CD4-positive, alpha-beta memory T cell (primary cell): ENCODE measurements at places on chromosomes 5 and 9.

GRCh38 chr9:4567601-4568000, 77.3 kb downstream of the SLC1A1 start:
- no peak for DNase-seq
- H3K4me1 ChIP-seq: peaks cover 22% of the 10 kb centered on the region
- no peak overlapping the region for H3K27ac ChIP-seq
- no peak overlapping the region for H3K4me3 ChIP-seq

DNA sequence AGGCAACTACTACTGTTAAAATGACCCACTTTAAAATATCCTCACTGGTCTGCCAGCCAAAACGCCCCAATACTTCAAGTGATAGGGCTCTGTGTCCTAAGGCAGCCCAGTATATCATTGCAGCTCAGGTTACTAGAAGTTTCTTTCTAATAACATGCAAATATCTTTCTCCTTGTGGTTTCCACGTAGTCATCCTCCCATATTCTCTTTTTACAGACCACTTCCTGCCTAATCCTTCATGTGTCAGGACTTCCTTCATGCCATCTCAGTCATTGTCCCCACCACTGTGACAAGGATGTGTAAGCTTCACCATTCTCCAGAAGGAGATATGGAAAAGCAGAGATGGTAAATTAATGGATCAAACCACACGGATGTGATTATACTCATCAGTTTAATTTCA, 813.7 kb downstream of the MAT2B start:
- no peaks in the 10 kb centered on the region for H3K27me3 ChIP-seq
- no peak overlapping the region for H3K27ac ChIP-seq
- DNase-seq: no peak
- H3K4me1 ChIP-seq: no peaks in the 10 kb centered on the region

DNA sequence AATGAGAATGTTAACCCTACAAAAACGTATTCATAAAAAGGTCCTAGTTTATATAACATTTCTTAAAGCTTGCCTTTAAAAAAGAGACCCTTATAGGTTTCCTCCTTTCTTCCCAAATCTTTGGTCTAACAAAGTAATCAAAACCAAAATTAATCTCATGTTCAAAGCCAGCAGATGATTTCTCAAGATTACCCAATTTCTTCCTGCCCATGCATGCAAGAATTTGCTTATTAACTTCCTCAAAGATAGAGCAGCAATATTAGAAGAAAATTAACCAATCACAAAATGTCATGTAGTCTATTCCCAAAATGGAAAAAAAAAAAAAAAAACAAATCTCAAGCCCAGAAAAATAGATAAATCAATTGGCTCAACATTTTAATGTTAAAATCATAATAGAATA, 114.9 kb downstream of the MLLT3 start:
- DNase-seq: no peak
- H3K4me3 ChIP-seq: no peak overlapping the region
- H3K36me3 ChIP-seq: no peaks in the 10 kb centered on the region
- H3K4me1 ChIP-seq: peaks cover 50% of the 10 kb centered on the region

DNA sequence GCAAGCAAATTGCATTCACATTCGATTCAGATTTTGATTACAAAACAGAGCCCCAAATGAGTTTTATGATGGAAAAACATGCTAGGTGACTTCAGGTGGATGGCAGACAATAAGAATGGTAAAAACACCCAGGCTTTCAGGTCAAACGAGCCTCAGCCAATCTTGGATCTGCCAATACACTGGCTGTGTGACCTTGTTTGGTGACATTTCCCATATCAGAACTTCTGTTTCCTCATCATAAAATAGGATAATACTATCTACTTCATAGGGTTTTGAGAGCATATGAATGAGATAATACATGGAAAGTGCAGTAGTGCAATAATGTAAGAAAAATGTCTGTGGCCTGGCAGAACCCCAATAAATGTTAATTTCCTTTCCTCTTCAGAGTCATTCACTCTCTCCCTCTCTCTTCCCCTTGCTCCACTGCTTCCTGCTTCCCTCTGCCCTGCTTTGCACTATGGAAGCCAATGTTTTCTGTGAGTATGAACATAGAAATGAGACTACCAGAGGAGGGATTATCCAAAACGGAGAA, 54.7 kb downstream of the SH3RF2 start:
- no peaks in the 10 kb centered on the region for H3K4me1 ChIP-seq
- no peak overlapping the region for H3K27ac ChIP-seq
- DNase-seq: no peak
- H3K4me3 ChIP-seq: no peak overlapping the region
- no peaks in the 10 kb centered on the region for H3K27me3 ChIP-seq
- H3K36me3 ChIP-seq: no peaks in the 10 kb centered on the region

GRCh38 chr5:180126716-180127681, 55.4 kb upstream of the RNF130 start:
- no peak overlapping the region for H3K27ac ChIP-seq
- no peaks in the 10 kb centered on the region for H3K27me3 ChIP-seq
- DNase-seq: no peak
- no peaks in the 10 kb centered on the region for H3K36me3 ChIP-seq
- no peaks in the 10 kb centered on the region for H3K4me1 ChIP-seq

DNA sequence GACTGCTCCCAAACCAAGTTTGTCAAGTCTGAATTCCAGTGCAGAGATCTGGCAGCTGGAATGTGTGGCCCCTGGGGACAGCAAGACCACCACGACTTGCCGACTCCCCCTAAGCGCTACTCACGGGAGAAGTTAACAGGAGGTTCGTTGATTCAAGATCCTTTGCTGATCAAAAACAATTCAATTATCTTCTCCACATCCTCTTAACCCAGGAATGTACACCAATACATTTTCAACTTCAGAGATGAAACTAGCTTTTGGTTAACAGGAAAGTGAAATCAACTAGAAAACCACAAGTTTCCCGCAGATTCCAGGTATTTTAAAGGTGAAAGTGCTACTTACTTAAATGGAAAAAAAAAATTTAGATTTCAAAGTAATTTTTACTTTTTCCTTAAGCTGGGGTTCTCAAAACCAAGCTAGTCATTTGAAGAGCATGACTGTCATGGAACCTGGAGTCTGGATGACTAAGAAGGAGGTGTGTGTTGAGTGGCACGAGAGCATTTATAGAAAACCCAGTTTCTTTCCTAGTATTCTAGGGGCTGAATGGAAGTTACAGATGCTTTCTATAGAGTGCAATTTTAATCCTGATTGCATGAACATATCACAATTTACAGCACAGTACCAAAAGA, 257.5 kb upstream of the PANK3 start:
- DNase-seq: no peak
- H3K4me1 ChIP-seq: no peaks in the 10 kb centered on the region
- H3K4me3 ChIP-seq: no peak overlapping the region
- H3K27ac ChIP-seq: no peak overlapping the region
- H3K27me3 ChIP-seq: no peaks in the 10 kb centered on the region
